ENCODE measurements at places on chromosomes 2 and 18.

DNA sequence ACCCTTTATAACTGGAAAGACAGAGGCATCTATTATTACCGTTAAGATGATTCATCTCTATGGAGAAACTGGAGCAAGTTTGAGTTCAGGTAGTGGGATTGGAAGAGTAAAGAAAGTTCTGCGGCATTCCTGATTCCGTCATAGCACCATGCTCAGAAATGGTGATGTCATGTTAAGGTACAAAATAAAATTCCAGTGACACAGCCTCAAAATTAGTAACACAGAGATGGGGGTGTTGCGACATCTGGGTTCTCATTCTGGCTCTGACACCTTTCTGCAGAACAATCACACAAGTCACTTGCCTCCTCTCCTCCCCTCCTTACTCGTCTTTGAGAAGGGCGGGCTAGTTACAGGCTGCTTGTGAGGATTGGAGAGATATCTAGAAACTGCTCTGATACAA is 105.7 kb downstream of the DPP10 start:
- no peak for DNase-seq

GRCh38 chr2:667332-667999 is 9.7 kb downstream of the TMEM18 start:
- peak; percentile 43 for DNase-seq

DNA sequence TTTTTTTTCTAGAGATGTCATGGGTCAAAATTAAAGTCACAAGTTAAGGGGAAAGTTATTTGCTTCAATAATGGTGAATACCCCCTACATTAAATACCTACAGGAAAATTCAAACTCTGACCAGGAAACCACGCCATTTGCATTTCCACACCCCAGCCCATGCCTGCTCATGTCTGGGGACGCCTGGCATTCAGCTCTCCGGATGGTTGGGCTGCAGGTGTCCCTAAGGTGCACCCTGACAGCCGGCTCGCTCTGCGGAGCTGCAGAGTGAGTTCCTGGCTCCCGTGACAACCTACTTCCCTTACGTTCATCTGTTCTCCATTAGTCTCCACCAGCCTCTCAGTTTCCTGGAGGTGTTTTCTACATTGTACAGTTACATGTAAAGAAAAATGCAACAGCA is 122.7 kb upstream of the RIOK3 start:
- DNase-seq = no peak

DNA sequence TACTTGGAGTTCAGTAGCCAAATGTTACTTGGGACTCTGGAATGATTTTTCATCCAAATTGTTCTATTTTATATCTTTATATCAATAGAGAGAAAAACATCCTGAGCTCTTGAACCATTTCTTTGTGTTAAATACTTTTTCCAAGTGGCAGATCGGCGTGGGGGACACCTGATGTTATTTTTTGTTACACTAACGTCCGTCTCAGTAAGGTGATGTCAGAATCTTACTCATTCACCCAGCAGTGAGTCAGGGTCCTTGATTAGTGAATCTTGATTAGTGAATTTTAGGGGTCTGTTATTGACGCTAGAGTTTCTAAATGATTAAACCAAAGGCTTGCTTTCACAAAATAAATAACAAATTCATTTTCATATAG is 1.7 kb downstream of the MIB1 start:
- no peak for DNase-seq

DNA sequence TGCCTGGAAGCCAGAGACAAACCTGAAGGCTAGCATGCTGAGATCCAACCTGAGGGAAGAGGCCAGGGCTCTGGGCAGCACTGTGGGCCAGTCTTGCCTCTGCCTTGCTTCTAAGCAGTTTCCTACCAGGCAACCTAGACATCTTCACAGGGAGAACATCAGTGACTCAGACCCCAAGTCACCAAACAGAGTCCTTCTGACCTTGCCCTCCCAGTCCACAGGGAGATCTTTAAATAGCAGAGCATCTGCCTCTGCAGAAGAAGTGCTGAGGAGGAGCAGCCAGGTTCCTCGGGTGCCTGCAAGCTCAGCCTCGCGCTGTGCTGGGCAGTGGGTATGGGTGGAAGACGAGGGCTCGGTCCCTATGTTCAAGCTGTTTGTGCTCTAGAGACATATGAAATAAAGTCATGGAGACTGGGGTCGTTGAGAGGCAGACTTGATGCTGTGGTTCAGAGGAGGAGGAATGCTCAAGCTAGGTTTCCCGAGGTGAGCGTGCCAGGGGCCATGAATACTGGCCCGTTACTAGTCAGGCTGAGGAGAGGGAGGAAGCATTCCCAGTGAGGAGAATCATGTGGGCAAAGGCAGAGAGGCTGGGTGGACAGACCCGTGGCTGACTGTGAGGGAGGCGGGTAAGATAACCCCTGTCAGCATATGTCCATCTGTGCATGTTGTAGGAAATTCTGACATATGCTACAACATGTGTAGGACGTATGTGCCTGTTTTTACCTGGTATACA is 66.5 kb downstream of the BOLA3 start:
- no peak for DNase-seq

DNA sequence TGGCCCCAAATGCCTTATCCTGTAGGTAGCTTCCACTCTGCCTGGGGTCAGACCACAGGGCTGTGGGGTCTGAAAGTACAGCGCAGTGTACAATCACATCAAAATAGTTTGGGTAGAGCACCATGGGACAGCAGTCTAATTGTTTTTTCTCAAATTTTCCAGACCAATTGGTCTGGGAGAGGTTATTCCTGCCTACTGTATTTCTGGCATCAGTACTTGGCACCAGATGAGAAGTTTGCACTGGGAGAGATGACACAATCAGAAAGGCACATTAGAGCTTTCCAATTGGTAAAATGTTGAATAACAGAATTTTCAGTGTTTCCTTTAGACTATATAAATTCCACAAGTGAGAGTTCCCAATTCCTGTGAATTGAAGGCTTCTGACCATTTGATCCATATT is 30.9 kb upstream of the LRRTM1 start:
- no peak for DNase-seq

GRCh38 chr2:30710016-30710415 is 97.2 kb downstream of the CAPN13 start:
- DNase-seq = no peak

GRCh38 chr2:205060269-205060668 is 515.0 kb downstream of the PARD3B start:
- DNase-seq = no peak

GRCh38 chr2:235135990-235136561 is 184.3 kb downstream of the SH3BP4 start:
- DNase-seq = no peak

GRCh38 chr2:181771356-181771755 is 91.0 kb upstream of the NEUROD1 start:
- DNase-seq = no peak

DNA sequence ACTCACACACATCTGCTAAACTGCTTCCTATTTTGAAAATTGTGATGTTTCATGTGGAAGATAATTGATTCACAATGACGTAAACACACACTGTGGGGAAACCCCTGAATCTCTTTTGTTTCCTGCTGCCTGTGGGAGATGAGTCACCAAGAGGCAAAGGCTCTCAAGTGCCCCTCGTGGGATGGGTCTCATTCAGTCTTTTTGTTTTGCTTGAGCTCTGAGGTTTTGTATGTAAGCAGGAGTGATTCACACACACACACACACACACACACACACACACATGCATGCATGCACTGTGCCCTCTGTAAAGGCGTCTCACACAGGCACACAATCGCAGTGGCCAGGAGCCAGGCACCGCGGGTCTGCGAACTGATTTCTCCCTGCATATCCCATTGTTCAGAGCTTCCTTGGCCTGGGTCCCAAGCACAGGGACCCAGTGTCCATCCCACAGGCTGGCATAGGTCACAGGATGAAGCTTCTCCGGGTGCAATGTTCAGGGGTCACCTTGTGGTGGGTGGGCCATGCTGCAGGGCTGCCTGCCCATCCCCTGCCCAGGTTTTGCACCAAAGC is 12.1 kb upstream of the ARHGEF4 start:
- peak; percentile 71 for DNase-seq

DNA sequence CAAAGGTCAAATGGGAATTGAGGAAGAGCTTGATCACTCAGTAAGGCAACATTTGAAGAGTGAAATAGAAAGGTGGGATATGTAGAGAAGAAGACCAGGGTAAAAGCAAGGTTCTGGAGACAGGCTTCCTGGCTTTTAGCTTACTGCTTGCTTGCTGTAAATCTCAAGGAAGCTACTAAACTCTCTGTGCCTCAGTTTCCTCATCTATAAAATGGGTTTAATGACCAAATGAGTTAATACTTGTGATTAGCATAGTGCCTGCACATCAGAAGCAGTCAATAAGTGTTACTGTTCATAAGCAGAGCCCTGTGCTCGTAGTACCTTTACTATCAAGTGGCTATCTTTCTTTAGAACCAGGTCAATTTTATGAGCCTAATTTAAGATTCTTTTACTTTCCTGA is 222.2 kb upstream of the ITGA4 start:
- no peak for DNase-seq

- no peak for DNase-seq
Measured at GRCh38 chr18:79905993-79906392, 45.5 kb downstream of the SLC66A2 start.

GRCh38 chr2:64601034-64601754 is 52.5 kb downstream of the SERTAD2 start:
- no peak for DNase-seq

- no peak for DNase-seq
Measured at GRCh38 chr18:532018-532417, 31.5 kb upstream of the COLEC12 start.

DNA sequence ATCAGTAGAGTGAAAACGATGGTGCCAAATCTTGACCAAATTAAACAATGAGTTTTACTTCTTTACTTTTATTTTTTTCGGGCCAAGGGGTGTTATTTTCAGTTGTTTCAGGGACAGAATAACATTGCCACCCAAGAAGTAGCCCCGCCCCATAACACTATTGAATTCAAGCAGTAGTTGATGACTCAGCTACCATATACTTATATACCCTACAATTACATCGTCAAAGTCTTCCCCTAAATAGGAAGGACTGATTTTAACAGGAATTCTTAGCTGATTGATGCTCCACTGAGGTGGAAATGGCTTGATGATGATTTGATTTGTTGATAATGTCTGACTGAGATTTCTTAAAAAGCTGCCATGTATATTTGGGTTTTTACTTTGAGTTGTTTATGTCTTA is 24.7 kb downstream of the LYPD6B start:
- DNase-seq = no peak

DNA sequence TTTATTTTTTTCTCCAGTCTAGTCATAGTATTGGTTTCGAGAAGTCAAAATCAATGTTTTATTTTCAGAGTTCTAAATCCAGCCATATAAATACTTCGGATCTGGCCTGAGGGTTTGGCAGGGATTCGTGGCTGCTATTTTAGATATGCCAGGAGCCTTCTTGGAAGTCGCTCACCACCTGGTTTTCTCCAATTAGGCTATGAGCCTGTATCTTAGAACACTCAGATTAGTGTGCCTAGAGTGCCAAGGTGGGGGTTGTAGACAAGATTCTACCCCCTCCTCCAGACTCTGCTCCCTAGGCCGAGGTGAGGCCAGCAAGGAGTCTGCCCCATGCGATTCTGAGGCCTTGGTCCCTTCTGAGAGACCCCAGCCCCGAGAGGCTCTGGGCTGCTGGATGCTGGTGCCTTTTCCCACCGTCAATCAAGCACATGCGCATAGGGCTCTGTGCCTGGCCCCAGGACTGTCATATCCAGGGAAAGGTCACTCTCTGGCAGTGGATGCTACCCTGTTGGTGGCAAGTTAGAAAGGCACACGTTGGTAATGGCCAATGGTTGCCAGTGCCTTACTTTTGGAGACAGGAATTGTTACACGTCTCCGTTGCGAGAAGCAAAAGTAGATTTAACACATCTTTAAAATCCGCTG is 197.1 kb downstream of the AGAP1 start:
- no peak for DNase-seq

GRCh38 chr18:9536354-9537152 is 61.2 kb downstream of the RALBP1 start:
- DNase-seq = no peak

DNA sequence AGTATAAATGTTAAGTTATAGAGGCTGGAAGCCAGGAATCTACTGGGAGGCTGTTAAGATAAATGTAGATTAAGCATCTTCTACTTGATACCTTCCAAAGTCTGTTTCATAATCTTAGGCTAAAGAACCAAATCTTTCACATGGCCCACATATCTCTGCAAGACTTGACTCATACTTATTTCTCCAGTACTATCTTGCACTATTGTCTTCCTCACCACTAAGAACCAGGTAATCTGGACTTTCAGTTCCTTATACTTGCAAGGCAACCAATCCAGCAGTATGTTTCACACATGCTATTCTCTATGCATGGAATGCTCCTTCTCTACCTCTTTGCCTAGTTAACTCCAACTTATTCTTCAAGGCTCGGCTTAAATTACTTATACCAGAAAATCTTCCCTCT is 62.2 kb downstream of the RBMS1 start:
- no peak for DNase-seq

GRCh38 chr2:219058541-219059374 is 2.0 kb downstream of the IHH start:
- DNase-seq = no peak

DNA sequence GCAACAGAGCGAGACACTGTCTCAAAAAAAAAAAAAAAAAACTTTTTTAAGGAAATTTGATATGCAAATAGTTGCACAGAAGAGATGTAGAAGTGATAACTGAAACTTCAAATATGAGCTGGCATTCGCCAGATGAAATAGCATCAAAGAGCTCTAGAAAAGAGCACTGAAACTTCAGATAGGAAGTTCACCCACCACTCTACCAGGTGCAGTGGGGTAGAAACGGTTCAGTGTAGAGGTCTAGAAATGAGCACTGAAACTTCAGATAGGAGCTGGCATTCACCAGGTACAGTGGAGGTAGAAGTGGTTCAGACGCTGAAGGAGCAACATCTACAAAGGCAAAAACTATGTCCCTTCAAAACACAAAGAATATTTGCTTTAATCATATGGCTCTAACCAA is 9.0 kb upstream of the ONECUT2 start:
- DNase-seq = no peak

GRCh38 chr2:118197011-118197675 is 108.9 kb downstream of the INSIG2 start:
- DNase-seq = peak; percentile 16

DNA sequence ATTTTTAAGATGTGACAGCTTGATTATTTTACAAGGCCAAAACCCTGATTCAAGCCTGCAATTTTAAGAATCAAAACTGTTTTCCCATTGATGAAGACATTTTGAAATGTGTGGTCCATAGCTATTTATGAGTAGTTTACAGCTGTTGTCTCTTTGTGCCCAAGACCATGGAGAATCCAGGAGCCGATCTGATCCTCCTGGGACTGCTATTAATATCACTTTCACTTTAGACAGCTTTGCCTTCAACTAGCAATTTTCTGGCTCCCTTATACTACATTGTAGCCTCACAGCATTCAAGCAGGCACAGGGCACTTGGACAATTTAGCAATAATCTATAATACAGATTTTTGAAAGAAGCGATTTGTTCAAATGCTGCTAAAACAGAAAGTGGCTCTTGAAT is 172.9 kb downstream of the SLC8A1 start:
- no peak for DNase-seq

- DNase-seq = peak; percentile 66
Measured at GRCh38 chr2:43542285-43542933, 53.4 kb downstream of the THADA start.

Measured in CD4-positive, CD25-positive, alpha-beta regulatory T cell (primary cell).